Left renal cortex interstitium (tissue), 4 donors: ENCODE measurements at places on chromosomes 12 and 14. TPM values are rescaled to one million over a fixed set of nuclear protein-coding genes. Genes with fewer than 3 reads are reported as not detected.

DNA sequence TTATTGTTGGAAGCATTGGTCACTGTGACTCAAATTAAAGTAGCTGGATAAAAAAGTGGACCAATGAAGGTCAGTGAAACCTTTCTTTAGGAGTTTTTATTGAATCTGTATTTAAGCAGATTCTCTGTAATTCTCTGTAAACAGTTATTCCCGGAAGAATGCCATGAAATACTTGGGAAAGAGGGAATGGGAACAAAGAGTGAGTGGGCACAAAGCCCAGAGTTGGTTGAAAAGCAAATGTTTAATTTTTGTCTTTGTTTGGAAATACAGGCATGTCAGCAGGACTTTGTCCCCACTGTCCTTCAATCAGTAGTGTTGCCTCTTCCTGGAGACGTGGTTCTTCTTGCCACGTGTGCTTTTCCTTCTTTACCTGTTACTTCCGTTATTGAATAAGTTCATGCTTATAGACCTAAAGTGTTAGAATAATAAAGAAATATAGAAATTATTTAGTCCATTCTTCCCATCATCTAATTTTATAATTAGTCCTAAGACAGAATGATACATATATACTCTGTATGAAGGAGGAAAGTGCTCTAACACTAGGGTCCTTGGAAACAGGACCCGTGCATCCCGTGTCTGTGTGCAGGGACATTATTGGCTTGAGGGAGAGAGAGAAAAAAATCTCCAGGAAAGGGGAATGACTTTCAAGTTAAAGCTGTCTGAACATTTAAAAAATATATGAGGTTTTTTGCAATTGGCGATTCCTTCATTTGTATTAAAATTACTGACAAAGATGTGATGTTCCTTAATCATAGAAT, 2.0 kb upstream of the ANG start:
- DNase-seq, result no peak

DNA sequence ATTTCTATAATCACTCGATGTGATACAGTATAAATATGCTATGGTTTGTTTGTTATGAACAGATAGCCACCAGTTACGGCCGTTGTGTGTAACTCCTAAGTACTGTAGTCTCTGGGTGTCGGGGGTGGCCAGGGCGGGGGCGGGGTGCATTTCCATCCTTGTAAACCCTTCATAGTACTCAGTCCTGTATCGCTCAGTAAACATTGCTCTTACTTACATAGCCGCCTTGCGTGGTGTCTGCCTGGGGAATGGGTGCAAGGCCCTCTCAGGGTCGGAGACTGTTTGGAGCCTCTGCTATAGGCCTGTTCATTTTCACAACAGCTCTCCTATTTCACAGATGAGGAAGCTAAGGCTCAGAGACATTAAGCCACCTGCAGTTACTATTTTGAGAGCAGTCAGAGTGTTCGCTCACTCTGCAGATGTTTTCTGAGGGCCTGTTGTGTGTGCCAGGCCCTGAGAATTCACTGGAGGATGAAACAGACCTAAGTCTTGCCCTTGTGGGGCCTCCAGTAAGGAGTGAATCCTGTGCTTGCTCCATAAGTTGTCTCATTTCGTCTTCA, 42.5 kb downstream of the JDP2 start:
- DNase-seq, result no peak

DNA sequence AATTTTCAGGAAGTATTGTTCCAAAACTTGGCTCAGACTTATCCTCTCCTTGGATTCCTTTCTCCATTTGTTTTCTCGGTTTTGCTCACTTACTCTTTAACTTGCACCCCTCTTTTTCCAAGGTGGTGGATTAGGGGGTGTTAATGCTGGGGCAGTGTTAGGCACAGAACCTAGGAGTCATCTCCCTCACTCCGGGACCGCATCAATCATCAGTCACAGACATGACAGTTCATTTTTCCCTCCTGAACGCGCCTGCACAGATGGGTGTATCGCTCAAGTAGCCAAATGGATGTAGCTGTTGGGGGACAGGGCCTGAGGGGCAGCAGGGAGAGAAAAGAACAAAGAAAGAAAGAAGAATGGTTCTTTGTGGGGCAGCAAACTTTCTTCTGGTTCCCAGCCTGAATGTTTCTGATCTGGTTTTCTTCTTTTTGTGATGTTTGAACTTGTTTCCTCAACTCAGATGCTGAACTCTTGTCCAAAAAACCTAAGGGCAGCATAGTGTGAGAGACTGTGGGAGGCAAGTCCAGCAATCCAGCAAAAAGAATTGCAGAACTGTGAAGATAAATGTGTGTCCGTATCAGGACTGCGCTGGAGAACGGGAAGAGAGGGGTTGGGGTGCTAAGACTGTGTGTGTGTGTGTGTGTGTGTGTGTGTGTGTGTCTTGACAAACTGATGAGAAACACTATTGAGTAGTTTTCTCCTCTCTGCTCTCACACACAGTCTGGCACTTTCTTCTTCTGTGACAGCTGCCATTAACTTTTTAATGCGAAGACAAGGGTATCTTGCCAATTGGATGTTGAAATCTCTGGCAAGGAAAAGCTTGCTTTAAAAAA, 131.1 kb downstream of the FBXL14 start:
- DNase-seq, result no peak

- no peak for DNase-seq
Measured at GRCh38 chr14:61569812-61570548, 125.3 kb upstream of the HIF1A start.

- no peak for DNase-seq
Measured at GRCh38 chr12:63353559-63353958, 202.6 kb upstream of the AVPR1A start.

DNA sequence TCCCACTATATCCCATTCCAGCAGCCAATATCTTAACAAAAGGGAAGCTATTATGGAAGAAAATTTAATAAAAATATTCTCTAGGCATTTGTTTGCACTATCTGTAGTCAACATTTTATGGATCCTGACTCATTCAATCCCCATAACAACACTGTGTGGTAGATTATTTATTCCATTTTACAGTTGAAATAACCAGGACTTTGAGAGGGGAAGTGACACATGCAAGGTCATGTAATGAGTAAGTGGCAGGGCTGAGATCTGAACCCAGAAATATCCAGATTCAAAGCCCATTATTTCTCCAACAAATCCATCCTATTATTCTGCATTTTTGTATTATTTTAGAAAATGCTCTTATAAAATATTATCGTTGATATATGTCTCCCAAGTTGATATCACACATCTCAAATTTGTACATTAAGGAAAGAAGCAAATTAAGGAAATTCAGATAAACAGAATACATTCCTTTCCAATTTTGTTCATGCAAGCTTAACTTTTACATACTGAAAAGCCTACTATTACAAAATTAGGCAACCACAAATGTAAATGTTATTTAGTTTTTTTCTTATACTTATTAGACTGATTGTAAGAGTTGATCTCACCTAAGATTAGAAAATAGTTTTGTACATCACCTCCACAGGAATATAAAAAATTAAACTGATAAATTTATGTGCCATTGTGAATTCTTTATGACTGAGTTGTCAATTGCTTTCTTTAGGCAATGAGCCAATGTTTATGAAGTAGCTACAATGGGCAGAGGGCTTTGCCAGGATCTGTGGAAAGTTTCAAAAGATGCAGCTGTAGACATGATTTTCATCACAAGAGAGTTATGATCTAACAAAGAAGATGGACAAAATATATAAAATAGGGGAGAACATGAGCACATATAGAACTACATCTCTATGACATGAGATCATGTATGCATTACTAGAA, 55.1 kb upstream of the E2F7 start:
- DNase-seq, result no peak

DNA sequence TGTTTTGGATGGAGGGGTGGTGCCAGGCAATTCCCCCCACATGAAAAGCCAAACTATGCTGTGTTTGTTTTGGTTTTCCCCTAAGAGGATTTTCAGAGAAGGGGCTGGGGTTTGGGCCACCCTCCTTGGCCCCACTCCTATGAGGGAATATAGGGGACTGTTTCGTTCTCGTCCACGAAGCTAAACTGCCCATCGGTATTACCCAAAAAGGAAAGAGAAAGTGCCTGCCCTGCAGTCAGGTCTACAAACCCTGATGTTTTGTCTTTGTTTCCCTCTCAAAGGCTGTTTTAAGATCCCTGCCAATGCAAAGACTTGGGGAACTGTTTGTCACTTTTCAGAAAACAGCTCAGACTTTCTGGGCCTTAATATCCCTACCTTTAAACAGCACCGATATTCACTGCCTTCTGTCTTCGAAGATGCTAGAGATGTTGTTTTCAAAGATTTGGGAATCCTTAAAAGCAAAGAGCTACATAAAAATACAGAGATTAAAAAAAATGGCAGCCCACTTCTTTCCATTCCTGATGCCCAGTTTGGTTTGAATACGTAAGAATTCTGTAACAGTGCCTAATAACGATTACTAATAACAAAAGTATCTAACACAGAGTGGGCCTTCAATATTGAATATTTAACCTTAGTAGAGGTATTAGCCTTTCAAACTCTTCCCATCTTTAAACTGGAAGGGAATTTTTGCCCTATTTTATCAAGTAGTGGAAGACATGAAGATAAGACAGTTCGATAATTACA, 518.4 kb downstream of the MED13L start:
- no peak for DNase-seq

GRCh38 chr14:25111061-25111601, 61.2 kb upstream of the STXBP6 start:
- no peak for DNase-seq

DNA sequence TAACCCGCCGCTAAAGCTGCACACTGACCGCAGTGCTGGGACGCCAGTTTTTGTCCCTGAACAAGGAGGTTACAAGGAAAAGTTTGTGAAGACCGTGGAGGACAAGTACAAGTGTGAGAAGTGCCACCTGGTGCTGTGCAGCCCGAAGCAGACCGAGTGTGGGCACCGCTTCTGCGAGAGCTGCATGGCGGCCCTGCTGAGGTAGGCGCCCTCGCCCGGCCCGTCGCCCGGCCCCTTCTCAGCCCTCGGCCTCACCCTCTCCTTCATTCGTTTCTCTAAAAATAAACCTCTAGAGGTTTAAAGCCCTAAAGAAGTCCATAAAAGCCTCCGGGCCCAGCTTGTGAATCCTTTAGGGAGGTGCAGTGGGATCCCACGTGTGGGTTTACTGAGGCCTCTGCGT, 52.2 kb upstream of the AMN start:
- no peak for DNase-seq

GRCh38 chr12:92987362-92987761, 58.3 kb upstream of the EEA1 start:
- peak; percentile 70 for DNase-seq

DNA sequence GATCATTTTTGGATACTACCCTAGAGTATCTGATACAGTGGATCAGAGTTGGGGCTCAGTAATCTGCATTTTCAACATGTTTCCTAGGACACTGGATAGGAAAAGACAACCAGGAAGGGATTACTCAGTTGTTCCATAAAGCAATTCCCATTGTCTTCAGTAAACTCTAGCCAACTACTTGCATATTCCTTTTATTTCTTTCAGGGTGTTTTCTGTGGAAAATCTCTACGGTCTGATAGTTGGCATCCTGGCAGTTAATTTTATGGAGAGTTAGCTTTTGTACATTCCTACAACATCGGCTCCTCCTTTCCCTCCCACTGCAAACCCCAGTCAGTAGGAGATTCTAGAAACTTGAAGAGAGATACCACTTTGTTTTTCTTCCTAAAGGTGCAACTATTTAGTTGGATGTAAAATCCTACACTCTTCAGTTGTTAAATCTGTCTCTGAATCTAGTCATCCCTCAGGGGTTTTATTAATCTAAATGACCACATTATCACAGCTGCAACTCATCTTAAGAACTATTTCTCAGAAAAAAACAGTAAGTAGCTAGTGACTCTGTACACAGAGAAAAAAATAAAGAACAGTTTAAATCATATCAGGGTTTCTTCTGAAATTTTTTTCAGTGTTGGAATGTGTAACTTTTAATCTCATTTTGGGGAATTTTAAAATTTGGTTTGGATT, 103.9 kb downstream of the PDE3A start:
- DNase-seq, result no peak

The SCNN1A gene
- 82.7 TPM for polyA plus RNA-seq

The FOS gene
- 96.8 TPM for polyA plus RNA-seq

The ANKS1B gene
- polyA plus RNA-seq, result 4.0 TPM

The CIROP gene
- polyA plus RNA-seq, result 0.05 TPM

The GPR137C gene
- polyA plus RNA-seq, result 5.9 TPM

The PZP gene
- polyA plus RNA-seq, result 0.93 TPM
